ENCODE measurements at places on chromosomes 3 and 15.
A peak's percentile ranks its signal among the peaks of the same experiment; 100 is the strongest.

DNA sequence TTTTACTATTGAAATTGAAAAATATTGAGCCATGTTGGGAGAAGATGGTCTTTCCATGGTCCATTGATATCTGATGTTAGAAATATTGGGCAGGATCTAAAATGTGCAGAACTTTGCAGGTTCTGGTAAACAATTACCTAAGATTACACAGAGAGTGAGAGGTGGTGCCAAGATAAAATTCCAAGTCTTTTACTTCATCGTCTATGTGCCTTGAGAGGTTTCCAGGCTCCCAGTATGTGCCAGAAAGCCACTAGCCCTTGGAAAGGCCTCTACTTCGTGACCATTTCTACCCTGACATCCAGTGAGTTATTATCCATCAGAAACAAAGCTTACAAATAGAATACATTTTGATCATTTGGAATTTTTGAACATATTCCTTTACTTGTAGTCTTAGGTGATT is 27.6 kb downstream of the CD200 start:
- DNase-seq: no peak

DNA sequence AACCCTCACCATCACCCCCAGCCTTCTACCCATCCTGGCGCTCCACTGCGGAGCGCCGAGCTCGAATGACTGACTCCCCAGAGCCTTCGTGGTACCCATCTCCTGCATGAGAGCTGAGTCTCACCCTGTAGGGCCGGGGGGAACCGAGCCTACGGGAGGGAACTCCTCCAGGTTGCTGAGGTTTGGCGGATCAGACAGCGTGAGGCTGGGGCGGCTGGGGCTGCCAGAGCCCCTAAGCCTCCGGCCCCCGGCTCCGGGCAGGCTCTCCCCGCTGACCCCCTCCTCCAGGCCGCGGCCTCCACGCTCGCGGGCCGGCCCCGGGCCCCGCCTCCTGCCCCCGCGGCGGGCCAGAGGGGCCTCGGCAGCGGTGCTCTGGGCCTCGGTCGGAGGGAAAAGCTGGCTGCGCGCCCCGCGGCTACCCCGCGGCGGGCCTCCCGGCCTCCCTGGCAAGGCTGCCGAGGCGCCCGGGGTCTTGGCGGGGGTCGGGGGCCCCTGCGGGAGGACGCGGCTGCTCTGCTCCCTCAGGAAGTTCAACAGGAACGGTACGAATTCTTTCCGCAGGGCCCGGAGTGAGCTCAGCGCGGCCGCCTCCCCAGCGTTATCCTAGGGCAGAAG is 643 bp downstream of the CDAN1 start:
- DNase-seq: peak; percentile 22

- DNase-seq: no peak
Observed at GRCh38 chr15:28998511-28998910, 112.7 kb downstream of the APBA2 start.

GRCh38 chr3:64216274-64217147 is 8.8 kb downstream of the PRICKLE2 start:
- DNase-seq: no peak

DNA sequence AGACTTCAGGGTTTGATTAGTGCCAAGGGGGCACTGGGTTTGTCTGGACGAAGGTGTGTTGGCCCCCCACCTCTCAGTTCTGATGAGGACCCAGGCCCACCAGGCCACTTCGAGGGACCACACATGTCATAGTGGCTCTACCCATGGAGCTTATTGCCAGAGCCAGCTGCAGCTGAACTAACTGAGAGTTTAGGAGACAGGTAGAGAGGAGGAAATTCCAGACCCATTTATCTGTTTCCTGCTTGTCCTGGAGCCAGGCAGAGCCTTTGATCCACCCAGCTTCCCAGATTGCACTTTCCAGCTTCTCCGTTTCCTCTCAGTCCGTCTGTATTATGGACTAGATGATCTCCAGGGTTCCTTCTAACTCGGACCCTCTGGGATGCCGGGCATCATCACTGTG is 20.9 kb downstream of the SLC24A1 start:
- no peak for DNase-seq

GRCh38 chr15:72050700-72051099 is 67.2 kb downstream of the MYO9A start:
- no peak for DNase-seq

- DNase-seq: no peak
Observed at GRCh38 chr3:45516829-45517228, 77.7 kb upstream of the LIMD1 start.

DNA sequence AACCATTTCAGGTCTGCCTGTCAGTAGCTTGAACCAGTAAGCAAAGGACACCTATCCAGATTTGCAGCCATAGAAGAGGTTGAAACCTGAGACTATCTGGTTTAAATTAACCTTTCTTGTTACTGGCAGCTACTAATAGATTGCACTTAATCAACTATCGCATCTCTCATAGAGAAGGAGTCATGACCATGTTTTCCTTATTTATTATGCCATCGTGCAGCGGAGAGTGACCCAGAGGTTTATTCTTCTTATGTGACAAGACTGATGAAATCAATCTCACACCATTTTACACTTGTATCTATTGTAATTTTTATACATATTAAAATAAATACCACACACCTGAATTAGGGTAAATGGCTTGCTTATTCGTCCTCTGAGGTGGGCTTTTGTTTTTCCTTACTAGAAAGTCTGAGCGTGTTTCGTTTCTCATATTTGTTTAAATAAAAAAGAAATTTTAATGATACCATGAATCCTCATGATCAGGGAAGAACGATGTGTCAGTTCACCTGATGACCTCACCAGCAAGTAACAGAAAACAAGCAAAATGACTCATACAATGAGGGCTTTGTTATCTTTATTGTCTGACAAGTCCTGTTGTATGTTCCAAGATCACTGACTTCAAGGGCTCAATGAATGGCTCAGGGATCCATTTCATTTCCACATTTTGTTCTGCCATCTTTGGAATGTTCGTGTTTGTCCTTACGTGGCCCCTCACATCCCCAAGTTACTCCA is 379.5 kb upstream of the DPH6 start:
- DNase-seq: no peak

DNA sequence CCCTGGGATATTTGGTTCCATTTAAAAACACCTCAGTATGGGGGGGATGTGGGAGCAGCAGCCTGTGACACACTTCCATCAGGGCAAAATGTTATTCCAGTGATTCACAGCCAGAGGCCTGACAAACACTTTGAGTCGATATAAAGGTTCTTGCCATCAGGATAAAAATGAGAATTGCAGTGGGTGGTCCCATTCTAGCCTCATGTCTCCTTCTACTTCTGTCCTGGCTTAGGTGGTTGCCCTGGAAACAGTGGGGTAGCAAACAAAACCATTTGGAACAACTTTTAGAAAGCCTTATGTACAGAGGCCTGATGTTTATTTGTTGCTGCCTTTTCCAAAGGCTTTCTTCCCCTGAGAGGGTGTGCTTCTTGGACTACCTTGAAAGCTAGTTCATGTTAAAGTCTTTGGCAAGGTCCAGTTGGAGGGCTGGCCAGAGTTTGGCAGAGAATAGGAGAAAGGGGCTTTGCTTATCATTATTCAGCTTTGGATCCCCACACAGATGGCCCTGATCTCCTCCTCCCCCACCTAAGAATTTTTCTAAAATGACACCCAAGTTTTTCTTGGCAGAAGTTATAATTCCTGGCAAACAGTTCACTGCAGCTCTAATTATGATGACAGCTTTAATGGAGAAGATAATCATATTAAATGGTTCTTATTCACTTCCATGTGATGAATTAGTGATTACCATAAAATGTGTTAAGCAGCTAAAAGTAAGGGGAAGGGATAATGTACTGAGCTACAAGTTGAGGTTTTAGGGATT is 84.2 kb upstream of the ZNF280D start:
- no peak for DNase-seq

DNA sequence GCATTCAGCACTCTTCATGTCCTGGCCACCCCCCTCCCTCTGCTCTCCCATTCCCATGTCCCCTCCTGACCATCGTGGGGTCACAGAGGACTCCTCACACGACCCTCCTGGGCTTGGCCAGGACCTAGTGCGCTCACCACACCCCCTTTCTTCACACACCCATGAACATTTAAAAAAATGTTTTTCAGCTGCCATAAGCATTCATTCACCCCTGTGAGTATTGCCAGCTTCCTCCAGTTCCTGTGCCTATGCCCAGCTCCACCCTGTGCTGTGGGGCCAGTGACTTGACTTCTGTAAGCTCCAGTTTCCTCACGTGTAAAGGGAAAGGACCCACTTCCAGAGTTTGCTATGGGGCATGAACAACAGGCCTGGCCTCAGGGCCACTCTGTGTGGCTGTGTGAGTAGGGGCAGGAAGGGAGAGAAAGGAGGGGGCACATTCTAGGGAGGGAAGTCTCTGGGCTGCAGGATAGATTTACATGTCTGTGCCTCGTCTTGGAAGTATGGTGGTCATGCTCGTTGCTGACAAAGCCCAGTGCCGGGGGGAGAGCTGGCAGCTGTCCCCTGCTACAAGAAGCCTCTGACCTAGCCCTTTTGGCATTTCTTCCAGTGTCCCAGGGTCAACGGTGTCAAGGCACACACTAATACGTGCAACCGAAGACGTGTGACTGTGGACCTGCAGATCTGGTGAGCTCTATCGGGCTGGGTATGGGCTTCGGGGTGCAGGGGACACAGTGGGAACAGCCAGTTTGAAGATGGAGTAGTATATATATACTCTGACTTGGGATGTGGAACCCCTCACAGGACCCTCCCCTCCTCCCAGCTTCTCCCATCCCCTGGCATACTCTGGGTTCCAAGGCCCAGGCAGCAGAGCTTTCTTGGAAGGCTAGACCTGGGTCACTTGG is 22.8 kb downstream of the ESYT3 start:
- DNase-seq: no peak

- no peak for DNase-seq
Observed at GRCh38 chr3:38031022-38031994, 1.9 kb upstream of the PLCD1 start.

DNA sequence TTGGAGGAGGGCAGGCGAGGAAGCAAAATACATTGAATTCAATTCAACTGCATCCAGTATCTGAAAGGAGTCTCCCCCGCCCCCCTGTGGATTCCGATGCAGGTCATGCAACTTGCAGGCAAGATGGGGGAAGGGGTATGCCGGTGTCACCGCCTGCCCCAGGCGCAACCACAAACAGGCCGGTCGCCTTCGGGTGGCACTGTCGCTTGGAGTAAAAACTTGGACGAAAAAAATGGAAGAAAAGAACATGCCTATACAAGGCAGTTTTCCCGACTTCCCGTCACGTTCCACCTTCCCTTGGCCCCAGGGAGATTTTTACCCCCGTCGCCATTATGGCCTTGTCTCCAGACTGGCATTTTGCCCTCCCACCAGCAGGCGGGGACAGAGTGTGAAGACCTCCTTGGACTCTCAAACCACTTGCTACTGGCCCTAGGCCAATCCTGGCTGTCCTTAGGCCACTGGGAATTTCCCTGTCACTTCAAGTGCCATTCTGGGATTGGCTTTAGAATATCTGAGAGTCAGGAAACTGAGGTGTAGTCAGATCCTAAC is 1.6 kb upstream of the NTRK3 start:
- DNase-seq: peak; percentile 13

GRCh38 chr3:36493051-36493450 is 112.7 kb downstream of the STAC start:
- no peak for DNase-seq

- no peak for DNase-seq
Observed at GRCh38 chr15:48565560-48566482, 79.7 kb downstream of the FBN1 start.

GRCh38 chr3:180280555-180280954 is 243.8 kb upstream of the PEX5L start:
- no peak for DNase-seq

DNA sequence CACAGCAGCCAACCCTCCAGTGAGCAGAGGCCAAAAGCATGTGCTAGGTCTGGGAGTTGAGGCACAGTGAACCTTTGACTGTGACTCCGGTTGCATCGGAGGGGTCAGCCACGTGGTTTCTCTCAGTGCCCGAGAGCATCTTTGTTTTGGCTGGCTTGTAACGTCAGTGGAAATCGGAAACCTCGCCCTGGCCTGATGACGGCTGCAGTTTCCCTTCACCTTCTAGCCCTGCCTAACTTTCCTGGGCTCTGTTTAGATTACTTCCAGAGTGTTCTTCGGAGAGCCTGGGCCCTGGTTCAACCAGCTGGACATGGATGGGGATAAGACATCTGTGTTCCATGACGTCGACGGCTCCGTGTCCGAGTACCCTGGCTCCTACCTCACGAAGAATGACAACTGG is 56.6 kb downstream of the MESD start:
- DNase-seq: no peak

DNA sequence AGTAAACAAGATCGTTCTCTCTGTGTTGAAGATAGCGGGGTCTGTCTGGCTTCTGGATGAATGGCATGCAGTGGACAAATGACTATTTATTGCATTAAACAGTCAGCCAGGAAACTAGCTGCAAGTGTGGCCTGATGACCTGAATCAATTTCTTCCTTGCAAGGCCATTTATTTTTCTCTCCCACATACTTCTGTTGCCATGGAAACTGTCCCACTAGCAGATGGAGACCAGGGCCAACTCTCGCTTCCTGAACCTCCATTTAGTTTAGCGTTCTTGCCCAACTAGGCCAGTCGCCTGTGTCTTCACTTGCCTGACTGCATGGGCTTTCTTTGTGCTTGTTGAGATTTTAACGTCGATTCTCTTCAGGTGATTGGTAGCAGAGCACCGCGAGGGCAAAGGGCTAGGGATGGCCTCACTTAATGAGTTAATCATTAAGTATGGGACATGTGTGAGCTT is 27.6 kb downstream of the LMCD1 start:
- no peak for DNase-seq

DNA sequence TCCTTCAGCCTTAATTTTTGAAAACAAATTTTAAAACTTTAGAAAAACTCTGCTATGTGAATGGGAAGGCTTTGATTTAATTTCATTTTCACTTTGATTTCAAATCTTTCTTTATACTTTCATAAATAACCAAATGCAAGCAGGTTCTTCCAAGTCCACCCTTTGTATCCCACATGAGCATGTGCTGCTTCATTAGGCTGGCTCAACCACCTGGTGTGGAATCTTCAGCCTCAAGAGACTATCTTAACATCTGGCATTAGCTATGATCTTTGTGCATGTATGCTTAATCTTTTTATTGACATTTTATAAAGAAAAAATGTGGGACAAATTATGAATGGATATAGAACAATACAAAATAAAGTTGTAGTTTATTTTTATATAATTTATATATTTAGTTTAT is 81.8 kb upstream of the MLF1 start:
- DNase-seq: no peak

GRCh38 chr3:143201045-143201444 is 81.5 kb downstream of the CHST2 start:
- no peak for DNase-seq

DNA sequence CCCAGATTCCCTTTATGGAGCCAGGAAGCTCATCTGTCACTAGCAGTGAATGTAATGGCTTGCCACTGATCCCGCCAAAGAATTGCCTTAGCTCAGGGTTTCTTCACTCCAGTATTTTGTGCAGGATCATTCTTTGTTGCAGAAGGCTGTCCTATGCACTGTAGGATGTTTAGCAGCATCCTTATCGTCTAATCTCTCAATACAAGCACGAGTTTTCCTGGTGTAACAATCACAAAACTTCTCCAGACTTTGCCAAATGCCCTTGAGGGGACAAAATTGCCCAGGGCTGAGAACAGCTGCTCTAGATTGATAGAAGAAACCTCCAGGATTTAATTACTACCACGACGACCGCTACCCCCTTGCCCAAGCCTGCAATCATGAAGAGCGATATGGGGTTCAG is 6.8 kb upstream of the SHQ1 start:
- no peak for DNase-seq
